ENCODE measurements at places on chromosomes 16 and 17.

GRCh38 chr17:55238931-55239297, 25.8 kb upstream of the HLF start:
- no peak for DNase-seq

DNA sequence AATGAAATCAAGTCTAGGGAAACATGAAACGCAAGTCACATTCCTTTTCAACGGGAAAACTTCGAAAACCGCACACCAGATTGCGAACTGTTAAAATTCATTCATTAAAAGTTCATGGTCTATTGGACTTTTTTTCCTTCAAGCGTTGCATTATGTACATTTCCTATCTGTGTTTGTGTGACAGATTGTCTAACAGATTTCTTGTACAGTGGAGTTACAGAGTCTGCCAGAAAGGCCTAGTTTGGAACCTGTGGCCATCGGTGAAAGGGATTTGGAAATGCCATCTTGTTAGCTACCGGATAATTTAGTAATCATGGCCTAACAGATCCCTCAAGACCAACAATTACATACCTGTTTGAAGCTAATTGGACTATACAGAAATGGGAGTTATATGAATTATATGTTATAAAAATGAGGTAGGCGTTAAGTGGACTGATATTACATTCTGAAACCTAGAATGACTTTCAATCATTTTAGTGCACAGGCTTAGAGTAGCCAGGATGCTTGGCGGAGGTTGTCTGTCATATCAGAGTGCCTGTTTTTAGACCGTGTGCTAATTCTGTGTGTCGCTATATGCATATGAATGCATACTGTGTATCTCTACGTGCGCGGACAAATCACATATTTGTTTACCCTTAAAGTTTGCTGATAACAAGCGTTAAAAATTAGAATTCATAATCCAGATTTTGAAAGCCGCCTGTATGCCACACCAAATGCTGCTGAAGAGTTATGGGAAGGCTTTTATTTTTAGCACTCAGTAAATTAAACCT, 885.4 kb upstream of the RBFOX1 start:
- DNase-seq, result no peak

GRCh38 chr16:61791464-61791863, 244.8 kb downstream of the CDH8 start:
- DNase-seq, result no peak

DNA sequence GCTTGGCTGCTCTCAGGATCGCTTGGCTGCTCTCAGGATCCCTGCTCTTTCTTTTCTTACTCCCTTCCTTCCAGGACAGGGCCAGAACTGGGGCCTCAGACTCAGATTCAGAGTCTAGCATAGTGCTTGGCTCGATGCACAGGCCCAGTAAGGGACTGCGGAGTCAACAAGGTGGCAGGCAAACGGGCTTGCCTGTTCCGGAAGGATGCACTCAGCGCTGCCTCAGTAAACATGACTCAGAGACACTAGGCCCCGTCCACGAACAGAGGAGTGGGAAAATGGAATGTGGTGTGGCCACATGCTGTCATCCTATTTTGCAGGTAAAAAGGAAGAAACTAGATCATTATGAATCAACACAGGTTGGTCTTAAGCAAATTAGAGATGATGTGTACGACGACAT, 9.8 kb downstream of the SPHK1 start:
- DNase-seq, result no peak

GRCh38 chr17:49241692-49242397, 11.3 kb upstream of the PHOSPHO1 start:
- DNase-seq, result no peak

GRCh38 chr17:55086635-55087058, 118.1 kb downstream of the STXBP4 start:
- no peak for DNase-seq

DNA sequence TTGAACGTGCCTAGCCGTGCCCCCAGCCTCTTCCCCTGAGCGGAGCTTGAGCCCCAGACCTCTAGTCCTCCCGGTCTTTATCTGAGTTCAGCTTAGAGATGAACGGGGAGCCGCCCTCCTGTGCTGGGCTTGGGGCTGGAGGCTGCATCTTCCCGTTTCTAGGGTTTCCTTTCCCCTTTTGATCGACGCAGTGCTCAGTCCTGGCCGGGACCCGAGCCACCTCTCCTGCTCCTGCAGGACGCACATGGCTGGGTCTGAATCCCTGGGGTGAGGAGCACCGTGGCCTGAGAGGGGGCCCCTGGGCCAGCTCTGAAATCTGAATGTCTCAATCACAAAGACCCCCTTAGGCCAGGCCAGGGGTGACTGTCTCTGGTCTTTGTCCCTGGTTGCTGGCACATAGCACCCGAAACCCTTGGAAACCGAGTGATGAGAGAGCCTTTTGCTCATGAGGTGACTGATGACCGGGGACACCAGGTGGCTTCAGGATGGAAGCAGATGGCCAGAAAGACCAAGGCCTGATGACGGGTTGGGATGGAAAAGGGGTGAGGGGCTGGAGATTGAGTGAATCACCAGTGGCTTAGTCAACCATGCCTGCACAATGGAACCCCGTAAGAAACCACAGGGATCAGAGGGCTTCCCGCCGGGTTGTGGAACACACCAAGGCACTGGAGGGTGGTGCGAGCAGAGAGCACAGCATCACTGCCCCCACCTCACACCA, 724 bp downstream of the GAA start:
- DNase-seq, result peak; percentile 66

DNA sequence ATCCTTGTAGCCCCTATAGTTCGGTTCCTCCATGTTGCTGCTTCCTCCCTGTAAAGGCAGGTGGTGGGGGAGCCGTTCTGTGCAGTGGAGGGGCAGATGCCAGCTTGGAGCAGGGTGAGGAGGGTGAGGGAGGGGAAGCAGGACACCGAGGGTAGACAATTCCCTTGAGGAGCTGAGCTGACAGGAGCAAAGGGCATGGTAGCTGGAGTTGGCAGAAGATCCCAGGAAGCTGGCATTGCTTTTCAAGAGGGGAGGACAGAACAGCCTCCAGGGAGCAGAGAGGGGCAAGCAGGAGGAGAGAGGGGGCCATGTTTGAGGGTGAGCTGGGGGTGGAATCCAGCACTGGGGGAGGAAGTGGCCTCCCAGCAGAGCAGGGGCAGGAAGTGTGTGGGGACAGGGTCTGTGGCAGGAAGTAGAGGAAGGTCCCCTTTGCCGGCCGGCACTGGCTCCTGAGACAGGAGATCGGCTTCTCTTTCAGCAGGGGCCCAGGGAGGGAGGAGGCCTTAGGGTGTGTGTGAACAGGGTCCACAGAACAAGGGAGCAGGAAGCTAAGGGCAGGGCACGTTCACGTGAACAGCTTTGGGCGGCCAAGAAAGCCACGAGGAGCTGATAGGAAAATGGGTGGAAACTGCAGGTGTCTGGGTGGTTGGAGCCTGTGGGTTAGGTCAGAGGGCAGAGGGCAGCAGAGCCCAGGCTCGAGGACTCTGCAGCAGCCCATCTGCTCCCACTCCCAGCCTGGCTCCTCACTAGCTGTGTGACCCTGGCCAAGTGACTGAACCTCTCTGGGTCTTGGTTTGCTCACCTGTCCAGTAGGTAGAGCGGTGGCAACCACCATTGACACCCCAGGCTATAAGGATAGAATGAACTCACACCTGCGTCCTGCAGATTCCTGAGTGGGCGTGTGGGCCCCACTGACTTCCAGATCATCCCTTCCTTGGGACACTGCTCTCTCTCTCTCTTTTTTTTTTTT, 17.5 kb upstream of the SPNS2 start:
- DNase-seq, result no peak

DNA sequence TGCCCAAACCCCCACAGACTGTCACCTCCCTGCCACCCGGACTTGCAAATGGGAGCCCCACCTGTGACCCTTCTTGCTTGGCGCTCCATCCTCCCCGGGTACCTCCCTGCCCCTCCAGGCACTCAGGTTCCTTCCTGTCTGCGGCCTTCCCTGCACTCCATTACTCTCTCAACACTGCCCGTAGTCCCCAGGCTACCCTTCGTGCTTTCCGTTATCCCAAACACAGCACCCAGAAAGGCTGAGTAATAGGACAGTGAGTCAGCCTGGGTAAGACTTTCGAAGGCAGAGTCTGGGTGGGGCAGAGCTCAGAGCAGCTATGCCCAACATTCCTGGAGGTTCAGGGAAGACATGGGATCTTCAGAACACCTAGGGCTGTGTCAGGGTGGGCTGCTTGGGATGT, 16.6 kb upstream of the C16orf74 start:
- DNase-seq, result no peak

DNA sequence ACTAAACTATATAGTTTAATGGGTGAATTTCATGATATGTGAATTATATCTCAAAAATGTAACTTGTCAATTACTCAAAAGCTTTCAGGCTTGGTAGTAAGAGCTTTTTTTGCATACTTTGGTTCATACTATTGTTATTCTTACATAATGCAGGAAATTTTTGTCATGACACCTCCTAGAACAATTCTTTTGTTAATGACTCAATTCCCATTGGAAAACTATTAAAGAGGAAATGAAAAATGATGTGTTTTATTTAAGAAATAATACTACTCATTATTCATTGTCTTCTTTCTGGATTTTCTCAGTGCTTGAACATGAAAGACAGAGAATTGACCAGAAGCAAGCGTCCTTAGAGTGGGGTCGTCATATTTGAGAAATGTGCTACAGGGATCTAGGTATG, 196.4 kb upstream of the KCNJ16 start:
- no peak for DNase-seq

DNA sequence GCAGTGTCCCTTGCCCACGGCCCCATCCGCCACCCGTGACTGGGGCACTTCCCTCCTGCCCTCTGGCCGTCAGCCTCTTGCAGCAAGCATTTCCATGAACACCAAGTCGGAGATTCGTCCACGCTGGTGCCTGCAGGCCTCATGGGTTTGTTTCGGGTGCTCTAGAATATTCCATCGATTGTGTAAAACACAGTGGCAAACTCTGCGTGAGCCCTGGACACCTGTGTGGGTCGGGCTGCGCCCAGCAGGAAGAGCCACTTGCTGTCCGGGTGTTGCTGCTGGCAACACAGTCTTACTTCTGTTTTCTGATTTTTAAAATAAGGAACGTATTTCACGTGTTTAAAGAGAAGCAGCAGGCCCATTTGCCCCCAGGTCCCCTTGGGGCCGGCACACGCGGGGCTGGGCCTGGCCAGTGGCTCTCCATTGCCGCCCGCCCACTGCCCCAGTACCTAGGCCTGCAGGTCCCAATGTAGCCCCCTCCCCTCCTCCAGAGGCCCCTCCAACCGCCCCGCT, 10.0 kb downstream of the CYBC1 start:
- no peak for DNase-seq

GRCh38 chr17:68343976-68344375, 52.7 kb downstream of the ARSG start:
- no peak for DNase-seq

GRCh38 chr17:8953156-8953885, 12.2 kb downstream of the PIK3R5 start:
- no peak for DNase-seq

- no peak for DNase-seq
Observed at GRCh38 chr17:78675836-78676235, 98.6 kb upstream of the DNAH17 start.

DNA sequence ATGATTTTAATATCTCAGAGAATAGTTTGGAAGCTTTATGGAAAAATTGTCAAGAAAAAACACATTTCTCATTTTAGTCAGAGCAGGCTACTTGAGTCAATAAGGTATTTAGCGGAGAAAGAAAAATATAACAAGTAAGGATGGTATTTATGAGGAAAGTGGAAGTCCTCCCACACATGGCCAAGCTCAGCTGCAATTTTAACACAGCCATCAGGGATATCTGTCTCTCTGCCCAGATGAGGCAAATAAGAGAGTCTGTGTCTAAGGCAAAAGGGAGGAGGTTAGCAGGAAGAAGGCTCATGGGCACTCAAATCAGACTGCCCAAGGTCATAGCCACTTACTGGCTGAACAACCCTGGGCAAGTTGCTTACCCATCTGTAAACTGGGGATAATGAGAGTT, 5.2 kb upstream of the CMTM2 start:
- no peak for DNase-seq

DNA sequence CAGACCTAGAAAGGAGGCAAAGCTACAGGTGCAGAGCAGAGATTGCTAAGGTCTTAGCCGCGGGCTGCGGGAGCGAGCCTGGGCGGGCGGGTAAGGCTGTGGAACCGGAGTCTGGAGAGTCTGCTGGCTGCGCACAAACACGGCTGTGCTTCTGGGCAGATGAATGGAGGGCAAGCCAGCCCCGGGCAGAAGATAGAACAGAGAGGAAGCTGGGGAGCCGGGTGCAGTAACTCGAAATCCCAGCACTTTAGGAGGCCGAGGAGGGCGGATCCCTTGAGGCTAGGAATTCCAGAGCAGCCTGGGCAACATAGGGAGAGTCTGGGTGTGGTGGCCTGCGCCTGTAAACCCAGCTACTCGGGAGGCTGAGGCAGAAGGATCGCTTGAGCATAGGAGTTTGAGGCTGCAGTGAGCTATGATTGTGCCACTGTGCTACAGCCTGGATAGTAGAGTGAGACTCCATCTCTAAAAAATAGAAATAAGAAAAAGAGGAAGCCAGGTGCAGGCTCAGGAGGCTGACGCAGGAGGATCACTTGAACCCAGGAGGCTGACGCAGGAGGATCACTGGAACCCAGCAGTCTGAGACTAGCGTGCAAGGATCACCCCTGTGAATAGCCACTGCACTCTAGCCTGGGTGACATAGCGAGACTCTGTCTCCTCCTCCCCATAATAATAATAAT, 56.3 kb downstream of the PITPNC1 start:
- DNase-seq, result no peak

DNA sequence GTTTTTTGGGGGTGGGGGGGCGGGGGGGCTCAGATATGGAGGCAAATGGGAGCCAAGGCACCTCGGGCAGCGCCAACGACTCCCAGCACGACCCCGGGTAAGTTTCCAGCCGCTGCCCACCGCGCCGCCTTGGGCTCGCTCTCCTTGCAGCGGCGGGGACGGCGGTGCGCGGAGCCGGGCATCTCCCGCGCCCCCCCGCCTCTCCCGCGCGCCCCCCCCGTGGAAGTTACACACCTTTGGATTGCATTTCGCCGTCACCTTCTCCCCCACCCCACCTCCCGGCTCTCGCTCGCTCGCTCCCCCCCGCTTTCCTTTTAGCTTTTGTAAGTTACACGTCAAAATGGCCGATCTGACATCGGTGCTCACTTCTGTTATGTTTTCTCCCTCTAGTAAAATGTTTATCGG, 387 bp downstream of the MSI2 start:
- no peak for DNase-seq

- no peak for DNase-seq
Observed at GRCh38 chr16:48580925-48581500, 29.0 kb downstream of the N4BP1 start.

DNA sequence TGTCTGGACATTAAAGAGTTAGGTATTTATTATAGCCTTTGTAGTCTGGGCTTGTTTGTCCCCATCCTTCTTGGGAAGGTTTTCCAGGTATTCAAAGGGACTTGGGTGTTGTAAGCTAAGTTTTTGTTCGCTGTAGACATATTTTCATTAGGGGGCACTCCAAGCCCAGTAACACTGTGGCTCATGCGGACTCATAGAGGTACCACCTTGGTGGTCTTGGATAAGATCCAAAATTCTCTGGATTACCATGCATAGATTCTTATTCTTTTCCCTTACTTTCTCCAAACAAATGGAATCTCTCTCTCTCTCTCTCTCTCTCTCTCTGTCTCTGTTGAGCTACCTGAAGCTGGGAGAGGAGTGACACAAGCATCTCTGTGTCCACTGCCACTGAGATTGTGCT, 48.9 kb downstream of the ERCC4 start:
- no peak for DNase-seq
